ENCODE measurements at places on chromosomes 4 and X.

DNA sequence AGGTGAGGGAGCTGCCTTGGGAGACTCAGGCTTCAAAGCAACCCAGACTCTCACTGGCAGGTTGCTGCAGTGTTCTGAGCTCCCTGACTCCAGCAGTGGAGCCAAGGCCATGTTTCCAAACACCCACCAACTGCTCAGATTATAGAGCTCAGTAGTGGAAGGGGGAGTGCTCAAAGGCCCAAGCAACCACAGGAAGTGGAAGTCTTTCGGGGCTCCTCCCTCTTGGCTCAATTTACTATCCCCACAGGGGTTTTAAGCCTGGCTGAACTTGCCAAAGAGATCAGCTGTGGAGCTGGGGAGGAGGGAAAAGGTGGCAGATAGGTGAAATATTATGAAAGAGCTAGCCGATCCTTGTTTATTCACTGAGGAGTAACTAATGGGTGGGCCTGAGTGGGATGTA, 82.5 kb downstream of the HPRT1 start:
- DNase-seq: no peak

- DNase-seq: no peak
Measured at GRCh38 chrX:65601530-65602220, 65.8 kb upstream of the MSN start.

DNA sequence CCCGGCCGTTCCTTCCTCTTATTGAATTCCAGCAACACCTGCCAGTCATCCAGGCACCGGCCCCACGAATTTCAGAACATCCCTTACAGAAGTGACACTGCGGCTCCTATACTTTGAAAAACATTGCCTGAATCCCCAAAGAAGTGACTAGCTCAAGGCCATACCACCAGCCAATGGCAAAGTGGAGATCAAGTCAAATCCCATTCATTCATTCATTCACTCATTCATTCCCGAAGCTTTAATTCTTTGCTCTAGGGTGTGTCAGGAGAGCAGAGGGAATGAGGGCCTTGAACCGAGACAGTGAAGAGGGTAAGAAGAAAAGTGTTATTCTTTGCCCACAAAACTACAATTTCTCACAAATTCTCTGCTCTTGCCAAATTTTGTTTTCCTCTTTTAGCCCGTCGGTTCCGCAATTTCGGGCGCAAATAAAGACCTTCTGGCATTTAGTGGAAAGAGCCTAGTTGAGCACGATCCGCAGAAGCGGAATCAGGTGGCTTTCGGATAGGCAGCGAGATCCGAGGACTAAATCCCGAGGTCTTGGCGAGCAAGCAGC, 824 bp upstream of the HMGB3 start:
- no peak for DNase-seq

GRCh38 chr4:108148316-108148715, 20.4 kb downstream of the LEF1 start:
- DNase-seq: no peak
